ENCODE measurements at places on chromosomes 6 and 20. TPM values are rescaled to one million over a fixed set of nuclear protein-coding genes. Genes with fewer than 3 reads are reported as not detected.

EYS gene
- polyA plus RNA-seq, result 0.10 TPM

GRCh38 chr6:19976411-19977129, 139.4 kb downstream of the ID4 start:
- no peak for DNase-seq

SLC25A27 gene
- polyA plus RNA-seq, result 3.0 TPM

CCN2 gene
- polyA plus RNA-seq, result 1,621 TPM

GRCh38 chr6:35260591-35261570, 1.3 kb downstream of the ZNF76 start:
- DNase-seq, result peak; percentile 42

DNA sequence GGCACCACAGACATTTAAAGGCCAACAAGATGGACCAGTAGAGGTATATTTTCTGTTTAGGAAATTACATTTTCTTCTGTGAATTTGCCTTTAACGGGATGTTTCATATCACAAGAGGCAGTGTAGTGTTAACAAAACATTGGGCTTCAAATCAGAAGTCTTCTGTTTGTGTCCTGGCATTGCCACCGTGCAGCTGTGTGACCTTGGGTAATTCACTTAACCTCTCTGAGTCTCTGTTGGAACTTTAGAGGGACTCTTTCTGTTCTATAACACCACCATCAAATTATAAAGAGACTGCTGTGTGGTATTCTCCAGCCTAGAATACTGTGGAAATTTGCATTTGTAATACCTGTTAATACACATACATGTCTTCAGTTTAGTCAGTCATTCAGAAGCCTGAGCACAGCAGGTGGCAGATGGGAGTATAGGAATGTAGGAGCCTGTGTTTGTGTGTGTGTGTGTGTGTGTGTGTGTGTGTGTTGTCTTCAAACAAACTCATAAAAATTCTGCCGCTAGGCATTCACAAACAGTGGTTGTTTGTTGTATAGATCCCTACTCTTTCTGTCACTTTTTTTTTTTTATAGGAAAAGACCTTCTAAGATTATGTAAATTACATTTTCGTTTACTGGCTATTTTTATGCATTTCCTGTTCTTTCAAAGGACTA, 22.6 kb downstream of the UST start:
- no peak for DNase-seq

GSTA1 gene
- 0.45 TPM for polyA plus RNA-seq
